Kasumi-1 (cell line): ENCODE measurements at places on chromosomes 5 and 9.

DNA sequence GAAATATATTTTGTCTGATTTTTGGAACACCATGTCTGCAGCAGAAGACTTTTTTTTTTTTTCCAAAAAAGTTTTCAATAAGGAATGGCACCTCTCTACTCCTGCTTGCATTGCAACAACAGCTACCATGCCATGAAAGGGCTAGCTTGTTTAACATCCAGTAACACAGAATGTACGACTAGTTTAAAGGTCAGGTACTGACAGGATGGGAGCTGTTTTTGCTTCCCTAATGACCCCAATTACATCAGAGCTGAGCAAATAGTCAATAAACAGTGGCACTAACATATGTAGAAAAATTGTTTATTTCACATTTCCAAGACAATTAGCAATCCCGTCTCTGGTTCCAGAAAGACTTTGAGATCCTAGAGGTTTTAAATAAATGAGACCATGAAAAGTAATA is 693.8 kb downstream of the NR2F1-AS1 start:
- no peak for DNase-seq

DNA sequence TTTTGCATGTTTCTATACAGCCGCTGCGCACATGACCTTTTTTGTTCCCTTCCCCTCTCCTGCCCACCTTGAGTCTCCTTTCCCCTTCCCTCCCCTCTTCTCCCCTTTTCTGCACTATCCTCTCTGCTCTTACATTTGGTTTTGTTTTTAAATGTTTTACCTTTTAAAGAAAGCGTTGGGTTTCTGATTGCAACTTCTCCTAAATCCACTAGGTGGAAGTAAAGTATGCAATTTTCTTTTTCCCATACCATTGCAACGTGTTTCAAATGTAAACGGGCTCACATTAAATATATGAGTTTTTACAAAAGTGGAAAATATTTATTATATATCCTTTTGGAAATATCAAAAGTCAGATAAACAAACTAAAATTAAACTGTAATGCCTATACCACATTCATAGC is 500.9 kb downstream of the DIRAS2 start:
- DNase-seq = peak; percentile 78

DNA sequence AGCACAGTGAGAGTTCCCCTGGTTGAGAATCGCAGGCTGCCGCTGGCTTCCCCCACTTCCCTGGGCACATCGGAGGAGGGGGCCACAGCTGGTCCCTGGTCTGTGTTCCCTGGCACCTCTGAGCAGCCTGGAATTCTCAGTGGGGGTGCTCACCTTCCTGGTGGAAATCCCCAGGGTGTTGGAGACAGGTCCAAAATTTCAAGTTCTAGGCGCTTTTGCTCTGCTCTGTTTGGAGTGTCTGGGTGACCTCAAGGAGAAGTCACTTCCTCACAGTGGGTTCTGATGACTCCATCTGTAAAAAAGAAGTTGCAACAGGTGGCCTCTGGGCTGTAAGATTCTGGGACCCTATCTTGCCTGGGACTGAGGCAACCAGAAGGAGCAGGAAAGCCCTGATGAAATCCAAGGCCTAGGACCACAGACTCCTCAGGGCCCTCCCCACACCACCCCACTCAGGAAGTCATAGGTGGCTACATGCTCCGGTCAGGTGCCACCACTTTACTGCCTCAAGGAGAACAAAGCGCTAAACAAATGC is at the start of gene TRAF1:
Gene TRAF1 (minus strand): TSS at position 400 of the 532 bp plus-strand sequence. CDS start 721 bp downstream, outside the sequence.
- peak; percentile 26 for DNase-seq

- no peak for DNase-seq
Observed at GRCh38 chr5:143262393-143263174, 140.9 kb downstream of the NR3C1 start.

DNA sequence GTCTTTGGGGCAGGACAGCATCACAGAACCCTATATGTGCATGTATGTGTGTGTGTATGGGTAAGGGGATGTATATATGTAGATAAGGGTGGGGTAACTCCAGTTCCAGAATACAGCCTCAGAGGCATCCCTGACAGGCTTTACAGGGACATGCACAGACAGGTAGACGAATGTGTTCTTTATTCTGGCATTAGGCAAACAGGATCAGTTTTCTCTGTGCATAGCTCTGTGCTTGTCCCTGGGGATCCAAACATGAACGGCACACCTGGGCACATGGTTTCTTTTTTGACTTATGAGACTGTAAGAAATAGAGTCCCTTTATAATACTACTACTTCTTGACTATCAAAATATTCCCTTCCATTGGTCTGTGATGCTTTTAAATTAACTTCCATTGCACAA is 120.6 kb downstream of the TRIO start:
- DNase-seq = no peak

DNA sequence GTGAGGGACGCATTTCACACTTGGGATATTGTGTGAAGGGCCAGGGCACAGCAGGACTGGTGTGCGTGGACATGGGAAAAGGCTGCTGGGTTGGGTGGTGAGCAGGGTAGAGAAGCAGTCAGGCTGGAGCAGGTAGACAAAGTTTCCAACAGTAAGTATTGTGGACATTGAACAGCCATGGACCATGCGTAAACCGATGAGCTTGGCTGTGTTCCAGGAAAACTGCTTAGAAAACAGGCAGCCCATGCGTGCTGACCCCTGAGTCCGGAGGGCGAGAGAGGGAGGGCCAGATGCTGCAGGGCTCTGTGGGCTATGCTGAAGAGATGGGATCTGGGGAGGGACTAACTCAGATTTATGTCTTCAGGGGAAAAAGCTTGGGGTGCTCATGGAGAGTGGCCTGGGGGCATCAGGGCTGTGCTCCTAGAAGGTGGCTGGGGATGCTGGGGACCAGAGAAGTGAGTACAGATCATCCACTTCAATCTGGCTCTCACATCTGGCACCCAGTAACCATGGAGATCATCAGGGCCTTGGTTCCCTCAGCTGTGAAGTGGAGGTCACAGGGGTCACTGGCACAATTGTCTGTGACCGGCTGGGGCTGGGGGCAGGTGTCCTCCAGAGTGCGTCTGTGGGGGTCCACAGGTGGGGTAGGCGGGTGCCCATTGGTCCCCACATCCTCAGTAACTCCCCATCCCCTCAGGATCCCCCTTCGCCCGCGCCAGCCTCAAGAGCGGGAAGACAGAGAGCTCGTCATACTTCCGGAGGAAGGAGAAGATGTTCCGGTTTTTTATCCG is 93.3 kb downstream of the CACNA1B start:
- no peak for DNase-seq

GRCh38 chr5:143552680-143553079 is 149.2 kb upstream of the NR3C1 start:
- no peak for DNase-seq

DNA sequence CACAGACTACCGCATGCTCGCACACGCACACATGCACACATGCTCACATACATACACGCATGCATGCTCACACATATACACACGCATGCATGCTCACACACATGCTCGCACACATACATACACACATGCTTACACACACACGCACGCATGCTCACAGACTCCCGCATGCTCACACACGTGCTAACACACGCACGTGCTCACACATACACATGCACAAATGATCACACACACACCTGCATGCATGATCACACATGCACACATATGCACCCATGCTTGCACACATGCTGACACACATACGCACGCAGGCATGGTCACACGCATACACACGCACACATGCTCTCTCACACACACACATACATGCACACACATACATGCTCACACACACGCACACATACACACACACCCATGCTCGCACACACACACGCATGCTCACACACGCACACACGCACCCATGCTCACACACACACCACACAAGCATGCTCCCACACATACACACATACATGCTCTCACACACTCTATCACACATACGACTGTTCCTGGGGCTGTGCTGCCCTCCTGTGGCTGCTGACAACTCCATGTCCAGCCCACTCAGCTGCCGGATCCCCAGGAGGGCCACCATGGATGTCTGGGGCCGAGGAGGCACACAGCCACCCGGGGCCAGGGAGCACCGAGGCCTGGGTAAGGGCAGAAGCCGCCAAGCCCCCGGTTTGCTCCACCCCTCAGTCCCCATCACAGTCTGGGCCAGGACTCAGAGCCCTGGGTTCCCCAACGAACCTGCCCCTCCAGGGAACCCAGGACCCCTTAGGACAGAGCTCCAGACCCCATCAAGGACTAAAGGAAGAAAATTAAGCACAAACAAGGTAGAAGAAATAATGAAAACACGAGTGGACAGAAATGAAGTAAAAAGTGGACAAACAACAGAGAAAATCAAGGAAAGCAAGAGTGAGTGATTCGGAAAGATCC is 31.4 kb upstream of the EGFL7 start:
- peak; percentile 81 for DNase-seq

GRCh38 chr5:73513996-73514395 is 15.8 kb downstream of the BTF3 start:
- no peak for DNase-seq

DNA sequence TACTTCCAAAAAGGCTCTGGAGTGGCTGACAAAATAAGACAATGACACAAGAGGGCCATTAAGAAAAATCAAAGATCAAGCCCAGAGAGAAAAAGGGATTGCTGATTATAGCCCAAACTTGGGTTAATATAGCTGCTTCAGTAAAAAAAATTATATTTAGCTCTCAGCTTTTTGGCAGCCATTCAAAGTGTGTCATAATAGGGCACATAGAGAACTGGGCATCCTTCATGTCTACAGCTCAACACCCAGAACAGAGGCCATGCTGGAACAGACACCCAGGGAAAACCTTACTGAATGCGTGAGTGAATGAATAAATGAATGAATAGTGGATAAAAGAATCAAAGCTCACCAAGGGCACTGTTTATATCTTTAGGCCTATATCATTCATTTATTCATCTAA is 110.1 kb downstream of the SLIT3 start:
- DNase-seq = no peak

DNA sequence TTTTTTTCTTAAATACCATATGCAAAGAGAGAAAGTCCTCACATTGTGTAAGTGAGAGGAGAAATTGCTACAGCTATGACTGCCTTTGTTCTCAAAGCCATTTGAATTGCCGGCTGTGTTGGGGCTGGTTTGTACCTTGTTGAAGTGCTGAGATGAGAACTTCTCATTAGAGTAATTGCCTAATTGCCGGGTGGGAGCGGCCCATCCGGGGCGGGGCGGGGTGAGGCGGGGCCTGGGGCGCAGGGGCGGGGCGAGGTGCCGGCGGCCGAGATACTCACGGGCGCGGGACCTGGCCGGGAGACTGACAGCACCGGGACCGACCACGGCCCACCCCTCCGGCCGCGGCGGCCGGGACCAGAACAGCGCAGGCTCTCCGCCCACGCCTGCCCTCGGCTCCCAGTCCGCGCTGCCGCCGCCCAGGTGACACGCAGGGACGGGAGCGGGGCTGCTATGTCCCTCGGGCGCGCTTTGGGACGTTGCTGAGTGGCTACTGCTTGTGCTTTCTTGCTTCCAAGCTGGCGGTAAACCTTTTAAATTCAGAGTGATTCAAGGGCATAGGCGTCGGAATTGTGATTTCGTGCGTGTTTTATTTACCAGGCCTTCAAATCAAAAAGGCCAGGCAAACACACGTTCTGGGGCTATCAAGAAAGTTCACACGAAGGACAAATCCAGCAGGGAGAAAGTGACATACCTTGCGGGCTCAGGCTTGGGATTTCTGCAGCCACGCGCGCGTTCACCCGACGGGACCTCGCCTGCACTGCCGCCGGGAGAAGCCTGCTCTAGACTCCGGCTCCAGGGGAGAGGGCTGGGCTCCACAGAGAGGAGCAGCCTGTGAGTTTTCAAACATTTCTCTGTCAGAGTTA is 269.1 kb downstream of the FANCC start:
- DNase-seq = peak; percentile 21

- no peak for DNase-seq
Observed at GRCh38 chr9:18976709-18977531, 56.1 kb downstream of the SAXO1 start.

DNA sequence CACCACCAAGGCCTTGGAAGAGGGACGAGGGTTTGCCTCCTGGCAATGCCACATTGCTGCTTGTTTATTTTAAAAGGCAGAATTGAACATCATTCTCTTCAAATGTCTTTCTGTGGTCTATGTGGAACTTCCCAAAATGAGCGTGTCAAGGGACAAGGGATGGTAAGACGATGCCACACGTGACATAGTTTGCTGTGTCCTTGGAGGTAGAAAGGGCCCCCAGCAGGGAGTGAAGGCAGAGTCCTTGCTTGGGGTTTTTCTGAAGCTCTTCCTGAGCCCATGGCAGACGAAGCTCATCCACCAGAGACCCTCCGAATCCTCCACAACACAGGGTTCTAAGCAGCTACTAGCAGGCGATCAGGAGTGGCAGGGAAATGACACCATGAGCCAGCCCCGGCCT is 28.3 kb downstream of the PRRX2 start:
- DNase-seq = no peak

DNA sequence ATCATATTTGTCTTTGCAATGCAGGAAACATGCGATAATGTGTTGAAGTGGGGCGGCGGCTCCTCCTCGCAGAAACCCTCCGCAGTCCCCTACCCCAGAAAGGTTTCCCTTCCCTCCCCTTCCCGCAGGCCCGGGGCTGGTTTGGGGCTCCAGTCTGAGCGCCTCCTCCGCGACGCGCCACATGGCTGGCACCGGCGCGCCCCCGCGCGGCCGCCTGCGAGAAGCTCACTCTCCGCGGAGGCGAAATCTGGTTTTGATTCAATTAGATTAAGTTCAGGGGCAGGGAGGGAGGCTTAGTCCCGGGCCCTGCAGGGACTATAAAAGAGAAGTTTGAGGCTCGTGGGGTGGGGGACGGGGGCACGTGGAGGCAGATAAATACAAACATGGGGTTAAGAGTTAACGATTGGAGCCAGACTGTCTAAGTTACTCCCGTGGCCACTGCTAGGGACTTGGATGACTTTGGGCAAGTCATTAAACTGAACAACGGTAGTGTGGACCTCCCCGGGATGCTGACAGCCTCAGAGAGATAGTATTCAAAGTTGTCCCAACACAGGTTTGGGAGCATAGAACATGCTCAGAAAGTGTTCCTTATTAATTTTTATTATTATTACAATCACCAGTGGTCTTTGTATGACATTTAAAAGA is 69.4 kb downstream of the MSX2 start:
- peak; percentile 17 for DNase-seq

GRCh38 chr9:127530206-127530941 is 79.1 kb downstream of the LRSAM1 start:
- DNase-seq = no peak

GRCh38 chr9:73344060-73344459 is 192.4 kb downstream of the ANXA1 start:
- no peak for DNase-seq

- DNase-seq = no peak
Observed at GRCh38 chr5:159801303-159801702, 115.0 kb upstream of the ADRA1B start.

GRCh38 chr9:95425910-95426551 is 90.7 kb downstream of the PTCH1 start:
- DNase-seq = no peak
